ENCODE measurements at places on chromosomes 3 and 15.

DNA sequence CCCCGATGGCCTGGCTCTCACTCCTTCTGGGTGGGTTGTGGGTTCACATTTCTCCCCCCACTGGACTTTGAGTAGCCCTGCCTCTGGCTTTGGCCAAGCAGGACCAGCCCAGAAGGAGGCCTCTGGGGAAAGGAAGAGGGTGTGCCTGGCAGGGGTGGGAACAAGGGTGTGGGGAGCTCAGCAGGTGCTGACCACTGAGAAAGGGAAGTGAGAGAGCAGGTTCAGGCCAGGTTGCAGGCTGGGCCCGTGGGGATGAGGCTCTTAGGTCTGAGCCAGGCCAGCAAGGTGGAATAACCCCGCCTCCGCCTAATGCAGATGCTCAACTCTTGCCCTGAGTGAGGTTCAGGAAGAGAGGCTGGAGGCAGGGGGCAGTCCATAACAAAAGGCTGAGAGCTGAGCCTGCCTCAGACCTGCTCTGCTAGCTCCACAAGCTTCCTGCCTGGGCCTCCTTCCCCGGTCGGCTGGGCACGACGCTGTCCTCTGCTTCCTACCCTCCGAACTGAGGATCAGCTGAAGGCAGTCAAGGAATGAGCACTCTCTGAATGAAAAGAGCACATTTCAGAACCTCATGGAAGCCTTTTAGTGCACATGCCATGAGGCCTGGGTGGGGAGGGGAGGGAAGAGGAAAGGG, 82.7 kb downstream of the TLE3 start:
- DNase-seq = no peak

GRCh38 chr3:109943181-109943580, 605.8 kb upstream of the DPPA4 start:
- peak; percentile 75 for DNase-seq

GRCh38 chr3:124779751-124780191, 49.5 kb downstream of the UMPS start:
- no peak for DNase-seq

- peak; percentile 79 for DNase-seq
Measured at GRCh38 chr3:62188681-62189375, 184.5 kb downstream of the FEZF2 start.

DNA sequence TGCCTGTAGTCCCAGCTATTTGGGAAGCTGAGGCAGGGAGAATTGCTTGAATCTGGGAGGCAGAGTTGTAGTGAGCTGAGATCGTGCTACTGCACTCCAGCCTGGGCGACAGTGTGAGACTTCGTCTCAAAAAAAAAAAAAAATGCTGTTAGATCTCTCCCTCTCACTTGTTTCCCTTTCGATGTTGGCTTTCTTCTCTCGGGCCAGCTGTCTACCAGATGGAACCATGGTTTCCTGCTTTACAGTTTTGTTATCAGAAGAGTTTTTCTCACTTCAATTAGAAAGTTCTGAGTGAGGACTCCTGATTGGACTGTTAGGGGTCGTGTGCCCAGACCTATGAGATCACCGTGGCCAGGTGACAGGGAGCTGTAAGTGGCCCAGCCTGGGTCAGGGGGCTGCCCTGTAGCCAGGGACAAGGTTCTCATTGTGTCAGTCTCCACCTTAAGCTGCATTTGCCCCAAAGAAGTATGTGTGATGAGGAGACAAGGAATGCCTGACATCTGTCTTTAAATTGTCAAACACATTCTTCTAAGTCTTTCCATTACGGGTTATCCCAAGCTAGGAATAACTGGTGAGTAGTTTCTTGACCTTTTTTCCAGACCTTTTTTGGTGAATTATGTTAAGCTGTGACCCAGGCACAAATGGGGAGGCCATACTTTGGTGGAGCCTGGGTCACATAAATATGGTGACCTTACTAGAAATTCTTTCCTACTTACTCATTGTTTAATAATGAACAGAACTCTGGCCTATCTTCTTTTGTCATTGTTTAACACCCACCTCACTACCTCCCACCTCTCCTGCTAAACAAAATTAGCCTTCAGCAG, 25.2 kb downstream of the SNAPC5 start:
- DNase-seq = peak; percentile 81

- DNase-seq = no peak
Measured at GRCh38 chr3:52820736-52821135, 9.7 kb downstream of the ITIH4 start.

DNA sequence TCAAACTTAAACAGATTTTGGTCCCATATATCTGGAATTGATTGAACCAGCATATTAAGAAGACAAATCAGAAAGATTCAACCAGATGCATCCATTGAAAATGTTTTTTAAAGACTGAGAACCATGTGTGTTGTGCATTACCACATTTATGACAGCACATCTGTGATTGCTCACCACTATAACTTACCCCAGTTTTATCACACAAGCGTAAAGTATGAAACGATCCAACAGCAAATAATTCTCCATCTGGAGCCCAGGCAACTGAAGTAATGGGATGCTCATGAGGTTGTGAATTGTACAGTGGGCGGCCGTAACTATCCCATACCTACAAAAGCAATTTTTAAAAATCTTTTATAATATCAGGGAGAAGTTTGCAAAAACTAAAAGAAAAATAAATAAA, 43.2 kb downstream of the IFT80 start:
- peak; percentile 25 for DNase-seq

DNA sequence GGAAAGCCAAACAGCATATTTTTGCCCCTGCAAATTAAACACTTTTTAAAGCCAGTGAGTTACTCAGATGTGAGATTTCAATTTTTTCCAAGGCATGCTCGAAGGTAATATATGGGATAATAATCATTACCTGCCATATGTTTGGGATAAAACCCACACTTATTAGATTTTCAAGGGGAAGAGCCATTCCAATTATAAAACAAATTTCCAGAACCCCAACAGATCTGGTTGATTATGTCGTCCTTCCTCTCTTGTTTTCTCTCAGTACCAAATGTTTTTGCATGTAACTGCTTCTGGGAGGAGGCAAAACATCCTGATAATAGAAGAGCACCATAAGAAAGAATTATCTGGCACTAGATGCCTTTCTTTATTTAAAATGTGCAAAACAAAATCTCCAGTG, 115.1 kb downstream of the AKAP13 start:
- no peak for DNase-seq

DNA sequence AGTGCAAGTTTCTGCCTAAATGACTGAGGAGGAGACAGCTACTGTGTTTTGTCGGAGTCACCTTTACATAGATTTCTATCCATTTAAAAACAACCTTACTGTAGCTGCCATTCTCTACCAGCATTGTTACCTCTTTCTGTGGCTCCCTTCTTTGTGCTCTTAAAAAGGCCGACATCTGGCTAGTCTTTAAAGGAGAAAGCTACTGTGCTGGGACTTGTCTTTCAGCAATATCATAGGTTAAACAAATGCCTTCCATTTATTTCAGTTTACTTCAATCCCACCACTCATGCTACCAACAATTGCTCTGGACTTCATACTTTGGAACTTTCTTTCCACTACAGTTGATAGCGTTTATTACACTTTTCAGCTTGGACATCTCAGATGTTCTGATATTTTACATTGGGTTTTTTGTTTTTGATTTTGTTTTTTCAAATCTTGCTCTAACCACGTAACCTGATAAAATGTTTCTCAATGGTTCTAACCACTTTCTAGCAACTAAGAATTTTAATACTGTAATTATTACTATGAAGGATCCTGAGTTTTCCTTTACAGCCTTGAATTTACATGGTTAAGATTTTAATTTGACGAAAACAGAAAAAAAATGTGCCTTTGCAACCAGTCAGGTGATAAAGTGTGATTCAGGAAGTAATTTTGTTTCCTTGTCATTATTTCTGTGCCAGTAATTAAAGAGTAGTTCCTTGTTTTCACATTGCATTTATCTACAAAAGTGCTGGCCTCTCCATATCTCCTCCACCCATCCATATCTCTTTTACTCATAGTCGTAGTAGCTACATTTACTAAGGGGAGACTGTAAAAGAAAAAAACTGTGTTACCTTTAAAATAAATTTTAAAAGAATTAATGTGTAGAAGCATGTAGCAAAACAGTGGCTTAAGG, 1.3 kb upstream of the CBLB start:
- DNase-seq = no peak

DNA sequence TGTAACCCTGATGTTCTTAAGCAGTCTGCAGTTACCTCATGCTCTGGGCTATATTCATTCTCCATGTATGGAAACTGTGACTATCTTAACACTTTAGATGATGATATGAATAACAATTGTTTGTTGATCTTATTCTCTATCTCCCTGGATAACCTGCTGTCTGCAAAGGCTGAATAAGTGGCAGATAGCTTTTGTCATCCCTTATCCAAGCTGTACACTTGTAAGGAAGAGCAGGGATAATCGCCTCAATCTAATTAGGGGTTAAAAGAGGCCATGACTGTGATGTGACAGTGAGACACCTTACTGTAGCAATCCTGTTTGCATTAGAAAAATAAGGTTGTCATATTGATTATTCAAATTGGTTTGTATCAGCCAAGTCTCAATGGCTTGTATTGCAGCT, 123.9 kb downstream of the RSRC1 start:
- DNase-seq = no peak

- no peak for DNase-seq
Measured at GRCh38 chr3:100545371-100545770, 53.0 kb downstream of the TMEM45A start.

DNA sequence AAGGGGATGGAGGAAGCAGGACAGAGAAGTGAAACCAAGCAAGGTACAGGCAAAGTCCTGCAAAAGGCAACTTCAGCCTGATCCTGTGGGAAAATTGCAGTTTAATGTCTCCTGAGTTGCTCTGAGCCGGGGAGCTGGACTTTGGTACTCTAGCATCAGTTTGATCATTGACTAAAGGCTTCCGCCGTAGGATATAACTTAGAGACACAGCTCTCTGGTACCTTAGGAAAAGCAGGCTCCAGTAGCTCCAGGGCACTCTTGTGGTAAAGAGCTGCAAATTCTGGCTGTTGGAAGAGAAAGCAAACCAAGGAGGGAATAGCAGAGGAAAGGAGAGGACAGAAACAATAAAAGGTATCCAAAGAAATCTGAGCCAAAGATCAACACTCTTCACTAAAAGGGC, 521.1 kb downstream of the PLOD2 start:
- DNase-seq = no peak

GRCh38 chr15:51982013-51982769, 10.6 kb upstream of the LEO1 start:
- peak; percentile 83 for DNase-seq

DNA sequence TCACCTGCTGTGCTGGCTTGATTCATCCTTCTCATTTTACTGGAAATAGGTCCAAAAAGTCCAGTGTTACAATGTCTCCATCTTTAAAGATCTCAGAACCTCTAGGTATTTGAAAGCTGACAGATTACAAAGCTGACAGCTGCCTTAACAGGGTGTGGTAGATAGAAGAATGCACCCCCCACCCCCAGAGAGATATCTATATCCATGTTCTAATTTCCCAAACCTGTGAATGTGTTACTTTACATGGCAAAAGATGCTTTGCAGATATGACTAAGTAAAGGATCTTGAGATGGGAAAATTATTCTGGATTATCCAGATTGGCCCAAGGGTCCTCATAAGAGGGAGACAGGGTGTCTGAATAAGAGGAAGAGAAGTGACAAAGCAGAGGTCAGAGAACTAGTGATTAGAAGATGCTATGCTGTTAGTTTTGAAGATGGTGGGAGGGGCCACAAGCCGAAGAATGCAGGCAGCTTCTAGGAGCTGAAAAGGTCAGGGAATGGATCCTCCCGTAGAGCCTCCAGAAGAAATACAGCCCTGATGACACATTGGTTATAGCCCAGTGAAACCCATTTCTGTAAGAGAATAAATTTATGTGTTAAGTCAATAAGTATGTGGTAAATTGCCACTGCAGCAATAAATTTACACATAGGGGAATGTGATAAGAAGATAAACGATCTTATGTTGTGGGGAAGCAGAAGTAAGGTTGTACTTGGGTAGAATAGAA, 21.5 kb upstream of the FSTL1 start:
- DNase-seq = peak; percentile 58

DNA sequence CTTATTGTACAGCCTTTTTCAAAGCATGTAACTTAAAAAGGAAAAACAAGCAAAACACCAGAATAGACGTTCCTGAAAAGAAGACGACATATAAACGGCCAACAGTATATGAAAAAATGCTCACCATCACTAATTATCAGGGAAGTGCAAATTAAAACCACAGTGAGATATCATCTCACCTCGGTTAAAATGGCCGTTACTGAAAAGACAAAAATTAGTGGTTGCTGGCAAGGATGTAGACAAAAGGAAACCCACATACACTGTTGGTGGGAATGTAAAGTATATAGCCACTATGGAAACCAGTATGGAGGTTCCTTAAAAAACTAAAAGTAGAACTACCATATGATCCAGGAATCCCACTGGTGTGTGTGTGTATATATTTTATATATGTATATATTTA, 64.5 kb upstream of the MLF1 start:
- DNase-seq = no peak

DNA sequence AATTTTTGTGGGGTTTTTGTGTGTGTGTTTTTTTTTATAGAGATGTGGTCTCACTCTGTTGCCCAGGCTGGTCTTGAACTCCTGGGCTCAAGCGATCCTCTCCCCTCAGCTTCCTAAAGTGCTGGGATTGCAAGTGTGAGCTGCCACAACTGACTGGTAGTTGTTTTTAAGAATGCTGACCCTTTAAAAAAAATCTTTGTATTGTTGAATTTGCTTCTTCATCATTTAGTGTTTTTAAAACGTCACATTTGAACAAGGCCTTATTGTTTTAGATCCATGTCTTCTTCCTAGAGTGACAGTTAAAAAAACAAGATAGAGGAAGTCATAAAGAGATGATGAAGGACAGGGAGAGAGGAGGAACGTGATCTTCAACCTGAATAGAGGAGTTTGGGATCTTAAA, 24.1 kb downstream of the GJD2 start:
- no peak for DNase-seq

GRCh38 chr3:37823189-37823588, 38.5 kb upstream of the CTDSPL start:
- no peak for DNase-seq

DNA sequence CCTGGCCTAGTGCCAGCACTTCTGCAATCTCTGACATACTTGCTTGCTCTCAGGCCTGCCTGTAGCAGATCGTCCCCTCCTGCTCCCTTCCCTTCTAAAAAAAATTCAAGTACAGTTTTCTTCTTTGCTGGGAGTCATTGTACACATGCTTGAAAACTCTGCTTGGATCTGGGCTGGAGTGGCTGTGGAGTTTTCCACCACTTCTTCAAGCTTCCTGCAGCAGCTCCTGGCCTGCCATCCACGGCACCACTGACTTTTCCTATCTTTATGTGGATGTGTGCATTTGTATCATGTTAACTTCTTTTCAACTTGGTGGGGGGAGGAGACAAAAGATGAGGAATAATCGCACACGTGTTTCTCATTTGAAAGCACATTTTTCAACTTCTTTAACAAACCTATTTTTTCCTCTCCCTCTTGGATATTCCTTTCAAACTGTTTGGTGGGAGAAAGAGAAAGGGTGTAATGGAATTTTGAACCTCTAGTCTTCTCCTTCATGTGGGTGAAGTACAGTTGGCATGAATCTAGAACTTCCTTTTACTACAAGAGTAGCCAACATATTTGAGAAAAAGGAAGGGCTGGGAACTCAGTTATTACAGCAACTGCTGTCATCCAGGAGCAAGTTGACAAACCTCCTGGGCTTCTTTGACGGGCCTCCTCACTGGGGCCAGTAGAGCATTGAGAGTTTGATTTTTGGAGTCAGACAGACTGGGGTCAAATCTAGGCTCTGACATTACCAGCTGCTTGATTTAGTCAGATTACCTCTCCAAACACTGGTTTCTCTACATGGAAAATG, 61.2 kb upstream of the LRTM1 start:
- DNase-seq = peak; percentile 94

All from AG10803 (cell line).